Mucosa of descending colon (tissue), 3 donors: ENCODE measurements at places on chromosomes 5 and 9. TPM values are rescaled to one million over a fixed set of nuclear protein-coding genes. Genes with fewer than 3 reads are reported as not detected.
A peak's percentile ranks its signal among the peaks of the same experiment; 100 is the strongest.

- no peak for DNase-seq
Measured at GRCh38 chr5:151092762-151093161, 11.9 kb upstream of the TNIP1 start.

DNA sequence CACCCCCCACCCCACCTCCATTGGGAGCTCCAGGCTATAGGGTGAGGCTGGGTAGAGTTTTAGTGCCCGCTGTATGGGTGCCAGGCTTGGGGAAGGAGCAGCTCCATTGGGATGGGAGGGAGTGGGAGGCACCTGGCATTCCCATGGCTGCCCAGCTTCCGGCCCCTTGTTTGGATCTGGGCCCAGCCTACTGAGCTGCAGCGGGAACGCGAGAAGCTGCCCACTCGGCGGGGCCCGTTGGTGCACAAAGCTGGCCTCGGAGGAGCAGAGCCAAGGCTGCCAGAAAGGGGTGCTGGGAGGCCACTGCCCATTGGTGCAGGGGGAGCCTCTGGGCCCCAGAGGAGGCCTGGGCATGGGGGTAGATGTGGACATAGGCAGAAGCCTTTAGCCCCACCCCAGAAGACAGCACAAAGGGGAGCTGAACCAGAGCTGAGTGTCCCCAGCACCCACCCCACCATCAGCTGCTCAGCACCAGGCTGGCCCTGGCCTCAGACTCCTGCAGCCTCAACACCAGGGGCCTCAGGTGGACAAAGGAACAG is 4.4 kb downstream of the LCN9 start:
- no peak for DNase-seq

GRCh38 chr5:24433555-24433954 is 211.2 kb downstream of the CDH10 start:
- DNase-seq = no peak

DNA sequence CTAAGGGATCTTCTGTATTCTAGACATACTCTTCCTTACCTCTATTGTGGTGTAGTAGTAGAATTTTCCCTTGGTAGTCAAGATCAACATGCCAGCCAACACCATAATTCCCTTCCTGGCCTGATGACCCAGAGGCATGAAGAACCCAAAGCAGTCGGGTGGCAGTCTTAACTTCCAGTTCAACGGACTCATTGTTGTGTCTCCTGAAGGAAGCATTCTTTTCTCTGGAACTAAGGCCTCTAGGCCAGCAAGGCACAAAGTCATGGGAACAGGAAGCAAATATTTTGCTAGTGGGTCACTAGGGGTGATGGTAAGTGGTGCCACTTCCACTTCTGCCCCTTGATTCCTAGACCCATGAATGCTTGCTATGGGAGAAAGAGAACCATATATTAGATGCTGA is 55.2 kb upstream of the DAPK1 start:
- no peak for DNase-seq

- no peak for DNase-seq
Measured at GRCh38 chr5:172886974-172887501, 53.0 kb downstream of the ERGIC1 start.

- DNase-seq = no peak
Measured at GRCh38 chr5:116452774-116453368, 121.8 kb downstream of the SEMA6A start.

DNA sequence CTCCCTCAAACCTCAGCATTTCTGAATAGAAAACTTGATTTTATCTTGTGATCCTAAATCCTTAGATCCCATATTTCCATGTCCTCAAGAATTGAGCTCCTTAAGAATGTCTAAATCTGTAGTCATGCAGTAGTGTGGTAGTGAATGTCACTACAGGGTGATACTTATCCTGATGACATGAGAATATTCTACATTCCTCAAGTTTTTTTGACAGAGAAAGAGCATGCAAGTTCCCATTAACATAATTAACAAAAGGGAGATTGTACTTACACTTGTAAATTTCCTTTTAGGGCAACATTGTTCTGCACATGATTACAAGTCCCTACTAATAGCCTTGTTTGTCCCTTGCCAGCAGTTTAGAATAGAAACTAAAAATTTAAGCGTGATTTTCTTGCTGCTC is 352.3 kb downstream of the PTPRD start:
- no peak for DNase-seq

DNA sequence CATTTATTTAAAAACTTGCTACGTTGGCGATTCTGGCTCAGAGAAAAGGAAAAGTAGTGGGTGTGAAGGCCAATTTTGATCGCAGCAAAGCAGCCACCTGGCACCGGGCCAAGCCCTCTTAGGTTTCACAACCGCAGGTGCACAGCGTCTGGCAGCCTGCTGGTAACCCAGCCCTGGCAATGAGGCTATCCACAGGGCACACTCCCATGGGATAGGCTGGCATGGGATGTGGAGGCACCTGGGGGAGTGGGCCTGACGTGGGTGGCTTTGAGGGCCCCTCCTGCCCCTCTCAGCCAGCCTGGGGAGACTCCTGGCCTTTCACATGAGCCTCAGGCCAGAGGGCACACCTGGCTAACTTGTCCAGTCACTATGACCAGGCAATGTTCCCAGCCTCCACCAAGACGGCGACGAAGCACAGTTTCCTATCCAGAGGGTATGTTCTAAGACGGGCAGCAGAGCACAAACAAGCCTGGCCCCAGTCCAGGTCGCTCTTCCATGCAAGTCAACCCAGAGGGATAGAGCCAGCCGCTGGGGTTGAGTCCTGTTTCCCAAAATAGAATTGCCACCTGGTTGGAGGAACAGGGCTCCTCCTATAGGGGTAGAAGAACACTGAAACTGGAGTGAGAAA is 19.0 kb downstream of the CMBL start:
- peak; percentile 97 for DNase-seq

GRCh38 chr5:54661111-54661510 is 143.6 kb downstream of the SNX18 start:
- DNase-seq = no peak

- DNase-seq = no peak
Measured at GRCh38 chr9:99845063-99845462, 23.4 kb downstream of the NR4A3 start.

Gene PCDHGB3
- 2.0 TPM for total RNA-seq

Gene ADGRD2
- total RNA-seq = not detected
